ENCODE measurements at places on chromosomes 16 and 17.

GRCh38 chr16:8583732-8584131, 6.6 kb downstream of the TMEM114 start:
- no peak for DNase-seq

GRCh38 chr17:65235284-65235683, 98.1 kb downstream of the RGS9 start:
- no peak for DNase-seq

- peak; percentile 20 for DNase-seq
Observed at GRCh38 chr17:21573961-21574610, 118.2 kb upstream of the KCNJ18 start.

GRCh38 chr17:2405247-2405926, 4.5 kb upstream of the MNT start:
- DNase-seq, result peak; percentile 93

- no peak for DNase-seq
Observed at GRCh38 chr17:82808921-82809905, 30.6 kb downstream of the ZNF750 start.

GRCh38 chr17:74059479-74060240, 143.8 kb upstream of the RPL38 start:
- no peak for DNase-seq
